ENCODE measurements at places on chromosomes 2 and 18. TPM values are rescaled to one million over a fixed set of nuclear protein-coding genes. Genes with fewer than 3 reads are reported as not detected.

Gene TWIST2
- not detected for total RNA-seq

Gene FOSL2
- 156 TPM for total RNA-seq

Gene TSPYL6
- not detected for total RNA-seq

Gene IL36A
- total RNA-seq, result 0.34 TPM

Gene EVA1A
- not detected for total RNA-seq

Gene TNS1
- total RNA-seq, result 0.91 TPM
